Stimulated activated CD4-positive, alpha-beta T cell treated with anti-CD3 and anti-CD28 coated beads, Interleukin-4, amount 100 ng/mL, for 48 hours (primary cell): ENCODE measurements at places on chromosomes 4 and X.
A peak's percentile ranks its signal among the peaks of the same experiment; 100 is the strongest.

- no peak for DNase-seq
Measured at GRCh38 chr4:145785391-145786008, 105.6 kb downstream of the C4orf51 start.

DNA sequence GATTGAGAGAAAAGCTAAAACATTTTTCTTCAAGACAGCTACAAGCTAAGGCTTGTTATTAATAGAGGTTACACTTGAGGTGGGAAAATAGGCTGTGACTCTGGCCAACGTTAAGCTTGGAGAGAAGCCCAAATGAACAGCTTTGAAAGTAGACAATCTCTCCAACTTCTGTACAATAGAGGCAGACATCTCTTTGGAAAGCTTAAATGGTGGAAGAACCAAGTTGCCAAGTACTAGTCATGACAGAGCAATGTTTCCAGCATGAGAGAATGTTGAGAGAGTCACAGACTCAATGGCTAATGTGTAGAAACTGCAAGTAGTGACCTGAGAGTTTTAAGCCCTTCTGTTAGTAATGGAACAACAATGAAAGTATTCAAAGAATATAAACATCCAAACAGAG, 298.1 kb downstream of the INPP4B start:
- no peak for DNase-seq

GRCh38 chr4:146310319-146311021, 96.1 kb downstream of the REELD1 start:
- no peak for DNase-seq

DNA sequence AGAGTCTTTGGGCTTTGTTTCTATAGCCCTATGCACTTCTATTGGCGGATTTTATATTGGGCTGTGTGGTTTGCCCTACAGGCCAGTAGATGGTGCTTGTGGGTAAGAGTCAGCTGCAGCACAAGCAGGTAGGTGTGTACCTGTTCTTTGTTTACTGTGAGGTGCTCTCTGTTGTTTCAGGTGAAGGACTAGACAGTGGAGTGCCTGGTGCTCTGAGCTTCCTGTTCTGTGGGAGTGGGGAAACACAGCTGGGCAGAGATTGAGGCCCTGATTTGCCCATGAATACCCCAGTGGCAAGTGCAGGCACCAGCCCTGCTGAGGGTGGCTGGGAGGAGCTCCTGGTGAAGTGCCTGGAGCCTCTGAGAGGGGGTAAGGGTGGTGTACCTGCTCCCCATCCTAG, 26.3 kb upstream of the UCP1 start:
- DNase-seq, result no peak

DNA sequence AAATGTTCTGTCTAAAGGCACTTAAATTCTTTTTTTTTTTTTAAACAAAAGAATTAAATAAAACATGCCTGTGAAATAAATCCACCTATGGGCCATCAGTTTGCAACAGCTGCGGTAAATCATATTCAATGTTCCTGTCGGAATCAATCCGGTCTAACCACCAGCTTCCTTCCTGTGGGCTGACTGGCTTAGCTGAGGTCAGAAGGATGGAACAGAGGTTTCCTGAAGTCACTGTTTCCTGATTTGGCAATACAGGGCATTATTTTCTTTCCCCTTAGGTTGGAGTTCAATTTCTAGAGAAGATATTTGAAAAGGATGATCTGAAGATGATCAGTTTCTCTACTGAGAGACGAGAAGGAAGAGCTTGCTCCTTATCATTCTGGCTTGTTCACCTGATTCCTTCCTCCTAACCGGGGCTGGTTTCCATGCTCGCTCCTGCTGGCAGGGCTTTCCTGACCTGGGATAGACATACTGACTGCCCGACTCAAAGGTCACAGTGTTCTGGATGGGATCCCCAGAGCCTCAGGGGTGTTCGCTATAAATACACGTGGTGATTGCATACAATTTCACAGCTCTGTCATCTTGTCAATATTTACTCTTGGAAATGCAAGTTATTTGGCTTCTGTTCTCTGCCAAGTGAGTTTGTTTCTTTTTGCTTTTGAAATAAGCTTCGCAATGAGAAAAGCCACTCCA, 21.7 kb downstream of the PDLIM3 start:
- no peak for DNase-seq

DNA sequence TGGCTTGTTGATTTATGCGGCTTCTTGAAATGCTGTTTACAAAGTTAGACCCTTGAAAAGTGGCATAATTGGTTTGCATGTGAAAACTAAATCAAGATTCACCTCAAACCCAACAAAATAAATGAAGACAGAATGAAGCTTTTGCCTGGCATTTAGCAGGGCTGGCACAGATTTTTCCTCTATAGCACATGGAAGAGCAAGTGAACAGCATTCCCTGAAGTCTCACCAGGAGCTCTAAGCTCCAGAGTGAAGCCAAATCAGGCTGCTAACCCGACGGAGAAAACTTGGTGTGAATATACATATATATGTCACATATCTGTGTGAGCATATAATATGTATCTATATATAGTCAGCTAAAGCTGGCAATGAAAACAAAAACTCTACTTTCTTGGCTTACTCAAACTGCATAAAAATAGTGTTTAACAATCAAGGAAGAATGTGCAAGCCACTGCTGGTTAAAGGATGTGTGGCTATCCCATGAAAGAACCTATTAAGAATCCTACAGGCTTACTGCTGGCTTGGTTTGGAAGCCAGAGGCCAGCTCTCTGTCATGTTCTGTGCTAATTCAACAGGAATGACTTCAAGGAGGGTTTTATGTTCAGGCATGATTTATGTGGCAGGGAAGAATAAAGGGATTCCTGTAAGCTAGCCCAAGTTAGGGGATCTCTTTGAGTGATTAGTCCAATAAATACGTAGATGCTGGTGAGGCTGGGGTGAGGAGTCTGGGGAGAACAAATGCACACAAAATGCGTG, 69.9 kb downstream of the MFAP3L start:
- no peak for DNase-seq

DNA sequence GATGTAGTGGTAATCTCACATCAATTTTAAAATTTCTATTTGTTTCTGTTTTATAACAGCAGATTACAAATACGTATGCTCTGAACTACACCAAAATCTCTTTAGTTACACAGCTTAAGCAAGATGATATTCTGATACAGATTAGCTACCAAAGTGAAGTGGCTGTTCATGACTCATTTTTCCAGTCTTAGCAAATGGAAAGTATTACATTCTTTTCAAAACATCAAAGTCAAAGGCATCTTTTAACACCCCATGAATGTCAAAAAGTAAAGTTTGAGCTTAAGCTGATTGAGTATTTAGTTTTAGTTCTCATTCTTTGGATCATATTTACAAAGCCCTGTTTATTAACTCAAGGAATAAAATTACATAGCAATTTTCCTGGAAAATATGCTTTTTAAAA, 6.6 kb upstream of the HPGDS start:
- no peak for DNase-seq

GRCh38 chrX:2610246-2611170, 80.6 kb upstream of the CD99 start:
- no peak for DNase-seq

DNA sequence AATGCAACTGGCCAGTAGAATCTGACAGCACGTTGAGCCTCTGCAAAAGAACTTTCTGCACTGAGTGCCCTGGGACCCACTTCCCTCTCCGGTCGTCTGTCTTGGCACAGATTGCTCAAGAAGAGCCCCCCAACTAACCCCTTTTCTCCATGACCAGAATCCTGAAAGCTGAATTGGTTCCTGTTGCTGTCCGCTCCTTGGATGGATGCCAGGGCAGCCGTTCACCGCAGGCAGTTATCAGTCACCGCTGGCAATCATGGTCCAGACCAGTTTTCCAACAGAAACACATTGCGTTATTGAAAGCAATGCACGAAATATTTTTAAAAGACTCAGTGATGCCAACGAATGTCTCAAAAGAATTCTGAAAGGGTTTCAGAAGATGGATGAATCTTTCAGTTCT, 733.7 kb upstream of the FRG1 start:
- no peak for DNase-seq

- no peak for DNase-seq
Measured at GRCh38 chr4:60088807-60089486, 1111.2 kb upstream of the ADGRL3 start.

DNA sequence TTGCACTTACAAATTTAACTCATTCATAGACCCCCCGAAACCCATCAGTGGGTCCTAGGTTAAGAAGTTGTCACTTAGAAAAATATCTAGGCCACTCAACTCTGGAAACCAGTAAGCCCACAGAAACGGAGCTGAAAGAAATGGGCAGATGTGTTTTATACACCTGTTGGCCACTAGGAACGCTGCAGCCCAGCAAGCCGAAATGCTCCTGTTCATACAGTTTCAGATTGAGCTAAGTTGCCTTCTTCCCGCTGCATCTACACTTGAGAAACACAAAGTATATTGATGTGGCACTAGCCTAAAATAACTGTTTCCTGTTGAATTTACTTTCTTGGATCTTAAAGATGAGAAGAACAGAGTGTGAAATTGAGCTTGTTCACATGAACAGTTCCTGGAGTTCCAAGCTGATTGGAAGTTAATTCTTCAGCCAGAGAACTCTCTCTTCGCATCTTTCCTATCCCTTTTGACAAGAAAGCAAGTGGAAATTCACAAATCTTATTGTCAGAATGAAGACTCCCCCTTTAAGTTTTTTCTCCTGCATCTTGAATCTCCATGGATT, 174.1 kb downstream of the RBMX2 start:
- DNase-seq, result peak; percentile 8

DNA sequence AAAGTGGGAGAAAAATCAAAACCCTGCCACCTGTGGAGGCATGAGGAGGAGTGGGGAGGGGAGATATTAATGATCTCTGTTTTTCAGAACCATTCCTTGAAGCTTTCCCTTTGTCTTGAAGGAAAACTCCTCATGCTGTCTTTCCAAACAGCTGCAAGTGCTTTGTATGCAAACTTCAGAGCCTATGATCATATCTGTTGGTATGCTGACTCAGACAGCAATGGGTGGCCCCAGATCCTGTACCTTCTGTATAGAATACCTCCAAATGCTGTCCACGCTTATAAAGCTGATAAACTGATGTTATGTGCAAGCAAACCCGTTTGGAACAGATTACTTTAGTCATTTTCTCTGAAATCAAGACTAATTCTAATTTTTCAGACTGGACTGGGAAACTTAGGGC, 31.9 kb downstream of the BMP15 start:
- no peak for DNase-seq

DNA sequence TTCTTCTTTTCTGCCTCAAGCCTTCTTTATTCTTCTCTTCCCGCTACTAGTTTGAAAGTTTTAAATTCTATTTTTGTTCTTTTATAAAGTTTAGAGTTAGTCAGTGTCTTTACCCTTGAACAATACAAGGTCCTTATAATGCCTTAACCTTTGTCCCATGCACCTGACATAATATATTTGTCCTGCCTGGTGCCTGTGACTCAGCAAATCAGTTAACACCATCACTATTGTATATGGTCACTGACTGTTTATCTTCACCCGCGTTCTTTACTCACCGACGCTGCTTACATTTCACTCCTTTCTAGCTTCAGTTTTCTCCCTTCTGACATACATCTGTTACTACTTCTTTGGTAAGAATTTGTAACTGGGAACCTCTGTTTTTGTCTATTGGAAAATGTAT, 5.7 kb downstream of the SMIM20 start:
- no peak for DNase-seq

GRCh38 chrX:30806187-30806728, 82.8 kb downstream of the TAB3 start:
- DNase-seq, result no peak

GRCh38 chr4:184648313-184649025, 778 bp downstream of the CASP3 start:
- peak; percentile 23 for DNase-seq

DNA sequence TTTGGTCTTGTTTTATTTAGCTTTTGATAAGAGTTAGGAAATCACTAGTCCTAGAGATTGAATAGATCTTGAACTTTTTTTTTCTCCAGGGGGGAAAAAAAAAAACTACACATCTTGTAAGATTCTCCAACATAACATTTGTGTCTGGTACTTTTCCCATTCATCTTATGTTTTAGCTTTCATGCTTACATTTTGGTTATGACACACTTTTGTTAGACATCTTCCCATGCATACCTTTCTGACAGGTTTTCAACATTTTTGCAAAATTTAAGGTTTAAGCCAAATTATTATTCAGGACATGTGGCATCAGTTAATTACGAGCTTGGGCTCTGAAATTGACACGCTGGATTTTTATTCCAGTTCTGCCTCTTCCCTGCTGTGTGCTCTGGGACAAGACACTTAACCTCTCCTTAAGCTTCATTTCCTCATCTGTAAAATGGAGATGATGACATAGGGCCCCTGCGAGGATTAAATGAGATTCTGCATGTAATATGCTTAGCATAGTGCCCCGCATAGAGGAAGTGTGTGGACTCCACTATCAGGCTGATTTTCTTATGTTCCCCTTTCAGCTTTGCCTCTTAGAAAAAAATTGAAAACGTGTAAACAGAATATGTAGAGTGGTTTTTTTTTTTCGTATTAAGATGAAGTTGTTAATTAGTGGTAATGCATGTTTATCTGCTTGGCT, 5.3 kb downstream of the KIT start:
- no peak for DNase-seq

GRCh38 chr4:93066749-93067148, 761.8 kb upstream of the ATOH1 start:
- DNase-seq, result no peak

GRCh38 chr4:67371615-67372014, 173.7 kb downstream of the CENPC start:
- DNase-seq, result no peak

DNA sequence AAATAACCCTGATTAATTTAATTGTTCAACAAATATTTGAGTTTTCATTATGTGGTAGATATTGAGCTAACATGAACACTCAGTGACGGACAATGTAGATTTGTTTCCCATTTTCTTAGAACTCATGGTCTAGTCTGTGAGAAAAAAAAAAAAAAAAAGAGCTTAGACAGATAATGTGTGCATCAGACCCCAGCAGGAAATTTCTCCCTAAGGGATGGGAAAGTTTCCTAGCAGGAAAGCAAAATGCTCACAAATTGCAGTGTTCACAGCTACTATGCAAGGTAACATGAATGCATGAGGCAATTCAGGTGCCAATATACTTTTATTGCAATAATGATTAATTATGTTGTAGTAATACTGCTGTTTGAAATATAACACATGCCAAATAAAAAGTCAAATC, 843.2 kb upstream of the SLIT2 start:
- DNase-seq, result no peak

DNA sequence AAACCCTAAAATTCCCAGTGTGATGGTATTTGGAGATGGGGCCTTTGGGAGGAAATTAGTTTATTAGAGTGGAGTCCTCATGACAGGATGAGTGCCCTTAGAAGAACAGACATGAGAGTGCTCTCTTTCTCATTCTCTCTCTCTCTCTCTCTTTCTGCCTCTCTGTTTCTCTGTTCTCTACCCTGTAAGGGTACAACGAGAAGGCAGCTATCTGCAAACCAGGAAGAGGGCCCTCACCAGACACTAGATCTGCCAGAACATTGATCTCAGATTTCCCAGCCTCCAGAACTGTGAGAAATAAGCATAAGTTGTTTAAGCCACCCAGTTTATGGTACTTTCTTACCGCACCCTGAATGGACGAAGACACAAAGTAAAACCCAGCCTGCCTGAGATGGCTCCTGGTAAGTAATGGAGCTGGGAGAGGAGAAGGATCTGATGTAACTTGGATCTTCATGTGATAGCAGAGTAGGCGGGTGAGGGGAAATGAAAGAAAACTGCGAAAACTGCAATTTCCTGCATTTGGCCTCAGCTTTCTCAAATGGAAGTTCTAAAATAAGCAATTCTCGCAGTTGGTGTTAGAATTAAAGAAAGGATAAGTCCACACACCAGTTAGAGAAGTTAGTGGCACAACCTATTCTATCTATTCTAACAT, 8.7 kb upstream of the CDS1 start:
- DNase-seq, result no peak

- DNase-seq, result peak; percentile 7
Measured at GRCh38 chr4:153916273-153916755, 127.4 kb upstream of the SFRP2 start.

- no peak for DNase-seq
Measured at GRCh38 chr4:7402526-7402925, 32.2 kb downstream of the PSAPL1 start.
